Activated naive CD4-positive, alpha-beta T cell treated with anti-CD3 and anti-CD28 coated beads for 36 hours (primary cell): ENCODE measurements at places on chromosomes 13 and 19.

DNA sequence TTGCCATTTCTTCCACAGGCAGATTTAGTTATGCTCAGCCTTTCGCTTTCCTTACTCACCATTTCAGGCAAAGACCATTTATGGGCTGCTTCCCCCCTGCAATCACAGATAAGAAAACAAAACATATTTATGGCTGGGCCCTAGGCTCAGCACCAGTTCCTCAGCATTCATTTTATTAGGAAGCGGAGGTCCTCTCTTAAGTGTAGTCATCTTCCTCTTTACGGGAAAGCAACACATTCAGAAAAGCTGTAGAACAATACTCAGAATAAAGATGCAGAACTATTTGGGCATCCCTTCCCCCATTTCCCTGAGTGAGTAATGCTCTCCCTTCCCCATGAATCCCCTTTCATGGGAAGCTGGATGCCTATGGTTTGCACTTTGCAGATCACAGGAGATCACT, 27.9 kb downstream of the FLT1 start:
- no peak for DNase-seq

- peak; percentile 42 for DNase-seq
These were observed 8.7 kb upstream of the SMG9 start for GRCh38 chr19:43763473-43763939.

- DNase-seq: no peak
These were observed 20.5 kb downstream of the ZNF607 start for GRCh38 chr19:37699057-37699456.

DNA sequence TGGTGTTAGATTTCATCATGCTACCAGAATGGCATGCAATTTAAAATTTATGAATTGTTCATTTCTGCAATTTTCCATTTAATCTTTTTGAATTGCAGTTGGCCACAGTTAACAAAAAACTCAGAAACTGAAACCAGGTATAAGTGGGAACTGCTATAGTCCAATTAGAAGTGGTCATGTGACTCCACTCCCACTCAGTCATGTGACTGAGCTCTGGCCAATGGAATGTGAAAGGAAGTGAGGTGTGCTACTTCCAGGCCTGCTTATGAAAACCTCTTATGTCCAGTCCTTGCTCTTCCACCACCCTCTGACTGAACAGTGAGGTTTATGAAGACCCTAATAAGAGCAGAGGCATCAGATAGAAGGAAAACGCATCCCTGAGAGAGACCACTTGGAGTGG, 47.0 kb downstream of the DLEU7 start:
- DNase-seq: no peak

- no peak for DNase-seq
These were observed 4.8 kb upstream of the DACH1 start for GRCh38 chr13:71871844-71872243.
